ENCODE measurements at places on chromosomes 13 and 19. TPM values are rescaled to one million over a fixed set of nuclear protein-coding genes. Genes with fewer than 3 reads are reported as not detected.

VAV1 gene
- 3.1 TPM for total RNA-seq

CCL25 gene
- not detected for total RNA-seq

CABP5 gene
- not detected for total RNA-seq

SIGLEC8 gene
- 0.21 TPM for total RNA-seq

ATP8B3 gene
- total RNA-seq = 3.8 TPM

ZNF45 gene
- 9.3 TPM for total RNA-seq

MAN2B1 gene
- 42.6 TPM for total RNA-seq

CCDC8 gene
- total RNA-seq = 1.6 TPM

VSTM1 gene
- not detected for total RNA-seq

LILRA1 gene
- not detected for total RNA-seq

LRRC4B gene
- 0.24 TPM for total RNA-seq

CBARP gene
- total RNA-seq = 5.6 TPM

WDR87 gene
- total RNA-seq = not detected

SBK2 gene
- not detected for total RNA-seq

GDF15 gene
- not detected for total RNA-seq

ZNF610 gene
- total RNA-seq = 1.0 TPM

SERP2 gene
- 1.3 TPM for total RNA-seq

SIGLEC12 gene
- total RNA-seq = not detected

CYP4F12 gene
- 83.2 TPM for total RNA-seq

SHISA7 gene
- not detected for total RNA-seq

ATP4B gene
- total RNA-seq = not detected

ZNF626 gene
- total RNA-seq = 16.7 TPM

UBE2L5 gene
- total RNA-seq = 0.80 TPM

TECR gene
- total RNA-seq = 176 TPM

MEF2B gene
- 1.8 TPM for total RNA-seq

SGCG gene
- 1.0 TPM for total RNA-seq

All from suprapubic skin (tissue), 4 donors.